ENCODE measurements at places on chromosomes 12 and 14.

GRCh38 chr14:20792556-20792955 lies 10.1 kb downstream of the RNASE1 start:
- DNase-seq = no peak

- no peak for DNase-seq
Measured at GRCh38 chr12:19780460-19780859, 341.2 kb downstream of the AEBP2 start.

DNA sequence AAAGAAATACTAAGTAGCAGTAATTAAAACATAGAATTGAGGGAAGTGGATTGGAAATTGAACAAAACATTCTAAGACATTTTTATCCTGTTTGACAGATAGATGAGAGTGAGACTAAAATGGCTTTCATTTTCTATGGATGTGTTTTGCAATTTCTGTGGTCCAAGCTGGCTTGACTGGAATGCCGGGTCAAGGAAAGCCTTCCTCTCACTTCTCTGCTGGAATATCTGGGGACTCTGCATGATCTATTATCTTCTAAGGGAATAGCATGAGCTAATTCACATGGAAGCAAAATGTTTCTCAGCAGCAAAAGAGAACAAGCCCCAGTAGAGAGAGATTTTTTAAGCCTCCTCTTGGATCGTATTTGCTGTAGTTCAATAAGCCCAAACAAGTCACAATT lies 407.9 kb upstream of the ATXN7L3B start:
- no peak for DNase-seq

DNA sequence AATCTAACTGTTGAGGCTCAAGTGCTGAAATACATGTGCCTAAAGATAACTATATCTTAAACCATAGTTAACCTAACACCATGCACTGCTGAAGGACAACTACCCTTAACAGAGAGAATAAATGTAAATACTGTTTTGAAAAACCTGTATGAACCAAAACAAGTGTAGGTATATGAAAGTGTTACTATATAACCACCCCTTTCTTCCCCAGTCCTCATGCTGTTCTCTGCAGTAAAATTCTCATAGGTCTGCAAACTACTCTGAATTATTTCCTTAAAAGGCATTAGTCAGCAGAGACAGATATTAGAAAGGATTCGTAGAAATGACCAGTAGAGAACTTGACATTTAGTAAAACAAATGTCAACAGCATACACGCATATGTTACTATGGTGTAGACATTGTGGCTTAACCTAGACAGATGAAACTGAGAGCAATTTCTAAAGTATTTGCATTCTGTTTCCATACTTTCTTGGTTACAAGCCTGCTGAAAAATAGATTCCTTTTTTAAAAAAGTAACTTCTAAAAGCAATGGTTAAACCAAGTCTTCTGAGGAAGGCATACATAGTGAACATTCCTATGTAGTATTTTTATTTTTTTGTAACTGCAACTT lies 13.9 kb downstream of the CSRP2 start:
- no peak for DNase-seq

GRCh38 chr12:623172-623864 lies 39.9 kb downstream of the NINJ2 start:
- no peak for DNase-seq
